Cerebellar nuclear complex (tissue), 1 donor: ENCODE measurements at places on chromosomes 13 and 19.
A peak's percentile ranks its signal among the peaks of the same experiment; 100 is the strongest.

DNA sequence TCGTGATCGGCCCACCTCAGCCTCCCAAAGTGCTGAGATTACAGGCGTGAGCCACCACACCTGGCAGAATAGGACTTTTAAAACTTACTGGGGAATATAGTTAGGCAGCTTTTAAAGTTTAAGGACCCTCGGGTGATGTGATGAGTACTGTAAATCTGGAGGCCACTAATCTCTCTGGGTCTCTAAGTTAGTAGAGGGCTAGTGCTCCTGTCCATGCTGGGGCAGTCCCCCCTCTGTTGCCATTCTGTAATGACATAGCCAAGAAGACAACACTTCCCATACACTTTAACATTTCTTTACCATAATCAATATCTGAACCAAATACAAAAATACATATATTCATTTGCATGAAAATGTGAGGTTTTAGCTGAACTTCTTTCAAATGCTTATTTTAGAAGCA, 65.7 kb downstream of the IPO5 start:
- no peak for DNase-seq

- DNase-seq = no peak
These were observed 587 bp upstream of the ZNF383 start for GRCh38 chr19:37217480-37217774.

- no peak for DNase-seq
These were observed 3.2 kb downstream of the AXL start for GRCh38 chr19:41222240-41222639.

DNA sequence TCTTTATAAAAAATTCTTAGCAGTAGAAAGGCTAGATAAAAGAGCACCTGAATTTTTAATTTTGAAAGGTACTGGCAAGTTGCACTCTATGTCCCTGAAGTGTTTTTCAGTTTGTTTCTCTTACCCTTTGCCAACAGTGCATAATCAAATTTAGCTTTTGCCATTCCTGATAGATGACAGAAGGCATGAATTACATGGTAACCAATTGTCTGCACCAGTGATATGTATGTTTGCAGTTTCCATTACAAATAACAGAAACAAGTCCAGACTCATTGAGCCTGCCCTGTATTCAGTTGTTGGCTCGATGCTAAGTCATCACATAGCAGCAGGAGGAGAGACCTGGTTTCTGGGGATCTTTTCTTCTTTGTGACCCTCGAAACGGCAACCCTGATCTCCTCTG, 309.8 kb downstream of the DNAJC15 start:
- no peak for DNase-seq

DNA sequence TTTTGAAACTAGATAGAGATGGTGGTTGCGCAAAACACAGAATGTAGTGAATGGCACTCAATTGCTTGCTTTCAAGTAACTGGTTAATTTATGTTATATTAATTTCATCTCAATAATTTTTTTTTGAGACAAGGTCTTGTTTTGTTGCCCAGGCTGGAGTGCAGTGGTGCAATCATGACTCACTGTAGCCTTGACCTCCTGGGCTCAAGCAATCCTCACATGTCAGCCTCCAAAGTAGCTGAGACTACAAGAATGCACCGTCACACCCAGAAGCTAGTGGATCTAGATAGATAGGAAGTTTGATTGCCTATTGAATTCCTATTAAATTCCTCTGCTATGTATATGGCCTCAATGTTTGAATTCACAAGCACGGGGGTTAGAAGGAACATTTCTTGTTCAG, 26.4 kb upstream of the ADGRE2 start:
- no peak for DNase-seq

- no peak for DNase-seq
These were observed 5.4 kb downstream of the LMTK3 start for GRCh38 chr19:48506138-48506733.

GRCh38 chr13:34070006-34070405, 252.1 kb downstream of the RFC3 start:
- no peak for DNase-seq

DNA sequence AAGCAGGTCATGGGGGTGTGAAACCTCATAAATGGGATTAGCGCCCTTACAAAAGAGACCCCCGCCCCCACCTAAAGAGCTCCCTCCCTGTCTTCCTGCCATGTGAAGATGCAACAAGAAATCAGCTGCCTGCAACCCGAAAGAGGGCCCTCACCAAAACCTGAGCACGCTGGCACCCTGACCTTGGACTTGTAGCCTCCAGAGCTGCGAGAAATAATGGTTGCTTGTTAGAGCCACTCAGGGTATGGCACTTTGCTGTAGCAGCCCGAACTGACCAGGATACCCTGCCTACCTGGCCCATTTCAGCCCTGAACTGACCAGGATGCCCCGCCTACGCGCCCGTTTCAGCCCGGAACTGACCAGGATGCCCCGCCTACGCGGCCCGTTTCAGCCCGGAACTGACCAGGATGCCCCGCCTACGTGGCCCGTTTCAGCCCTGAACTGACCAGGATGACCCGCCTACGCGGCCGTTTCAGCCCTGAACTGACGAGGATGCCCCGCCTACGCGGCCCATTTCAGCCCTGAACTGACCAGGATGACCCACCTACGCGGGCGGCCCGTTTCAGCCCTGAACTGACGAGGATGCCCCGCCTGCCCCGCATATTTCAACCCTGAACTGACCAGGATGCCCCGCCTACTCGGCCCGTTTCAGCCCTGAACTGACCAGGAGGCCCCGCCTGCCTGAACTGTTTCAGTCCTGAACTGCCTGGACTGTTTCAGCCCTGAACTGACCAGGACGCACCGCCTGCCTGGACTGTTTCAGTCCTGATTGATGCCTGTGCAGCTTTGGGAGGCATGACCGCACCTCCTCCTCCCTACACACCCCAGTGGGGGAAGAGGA, 120.0 kb downstream of the UQCRFS1 start:
- DNase-seq = no peak

DNA sequence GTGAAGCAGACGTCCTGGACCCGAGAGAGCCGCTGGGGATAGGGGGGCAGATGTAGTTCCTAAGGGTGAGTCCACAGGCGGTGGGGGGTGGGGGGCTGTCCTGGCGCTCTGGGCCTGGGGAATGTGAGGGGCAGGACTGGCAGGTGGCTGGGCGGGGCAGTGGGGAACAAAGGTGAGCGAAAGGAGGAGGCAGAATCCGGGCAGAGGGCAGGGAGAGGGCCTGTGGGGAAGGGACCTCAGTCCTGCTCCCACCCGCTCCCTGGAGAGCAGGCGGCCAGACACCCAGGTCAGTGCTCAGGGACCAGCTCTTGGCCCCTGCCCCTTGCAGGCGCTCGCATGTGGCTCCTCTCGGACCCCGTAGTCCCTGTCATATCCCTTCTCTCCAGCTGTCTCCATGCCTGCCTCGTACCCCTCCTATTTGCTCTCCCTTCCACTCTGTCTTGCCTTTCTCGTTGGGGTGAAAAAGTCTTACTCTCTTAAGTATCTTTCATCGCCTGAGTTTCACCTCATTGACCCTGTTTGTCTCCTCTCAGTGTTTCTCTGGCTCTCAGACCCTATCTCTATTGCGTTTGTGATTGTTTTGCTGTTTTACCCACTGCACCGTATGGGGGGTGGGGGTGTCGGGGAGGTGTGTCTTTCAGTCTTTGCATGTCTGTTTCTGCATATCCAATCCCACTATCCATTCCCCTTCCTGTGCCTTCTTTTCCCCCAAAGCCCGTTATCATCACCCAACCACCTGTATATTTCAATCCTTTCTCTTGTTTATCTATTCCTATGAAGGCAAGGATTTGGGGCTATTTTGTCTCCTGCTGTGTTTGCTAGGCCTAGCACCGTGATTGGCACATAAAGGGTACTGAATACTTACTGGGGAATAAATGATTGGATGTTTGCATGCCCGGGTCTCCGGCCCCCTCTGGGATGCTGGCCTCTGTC, 5.8 kb downstream of the SPHK2 start:
- DNase-seq = no peak

DNA sequence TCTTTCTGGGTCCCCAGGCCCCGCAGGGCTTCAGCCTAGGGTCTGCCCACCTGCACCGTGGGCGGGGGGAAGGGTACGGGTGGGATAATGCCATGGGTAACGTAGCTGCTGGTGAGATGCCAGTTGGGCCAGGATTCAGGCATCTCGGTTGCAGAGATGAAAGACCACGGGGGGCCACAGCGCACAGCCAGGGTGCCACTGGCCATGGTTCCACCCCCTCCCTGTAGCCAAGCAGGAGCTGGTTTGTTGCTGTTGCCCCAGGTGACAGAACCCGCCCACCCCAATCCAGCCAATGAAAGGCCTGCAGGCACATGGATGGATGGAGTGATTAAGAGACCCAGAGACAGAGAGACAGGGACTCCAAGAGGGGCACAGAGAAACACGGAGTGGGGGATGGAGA, 1.0 kb upstream of the CGB7 start:
- DNase-seq = no peak

GRCh38 chr19:2538096-2538757, 62.3 kb downstream of the GADD45B start:
- DNase-seq = no peak

- no peak for DNase-seq
These were observed 4.4 kb downstream of the TNFRSF19 start for GRCh38 chr13:23574421-23575145.

- DNase-seq = no peak
These were observed 10.8 kb downstream of the C19orf44 start for GRCh38 chr19:16506961-16507360.

- DNase-seq = no peak
These were observed 22.8 kb downstream of the HAUS8 start for GRCh38 chr19:17052439-17052838.

GRCh38 chr19:55632463-55632834, 8.1 kb upstream of the ZNF784 start:
- peak; percentile 75 for DNase-seq

GRCh38 chr13:74730556-74731331, 596.5 kb upstream of the KLF12 start:
- no peak for DNase-seq

- no peak for DNase-seq
These were observed 185.7 kb downstream of the KATNAL1 start for GRCh38 chr13:30121666-30122065.

- DNase-seq = no peak
These were observed 13.2 kb downstream of the LCP1 start for GRCh38 chr13:46168783-46169182.

DNA sequence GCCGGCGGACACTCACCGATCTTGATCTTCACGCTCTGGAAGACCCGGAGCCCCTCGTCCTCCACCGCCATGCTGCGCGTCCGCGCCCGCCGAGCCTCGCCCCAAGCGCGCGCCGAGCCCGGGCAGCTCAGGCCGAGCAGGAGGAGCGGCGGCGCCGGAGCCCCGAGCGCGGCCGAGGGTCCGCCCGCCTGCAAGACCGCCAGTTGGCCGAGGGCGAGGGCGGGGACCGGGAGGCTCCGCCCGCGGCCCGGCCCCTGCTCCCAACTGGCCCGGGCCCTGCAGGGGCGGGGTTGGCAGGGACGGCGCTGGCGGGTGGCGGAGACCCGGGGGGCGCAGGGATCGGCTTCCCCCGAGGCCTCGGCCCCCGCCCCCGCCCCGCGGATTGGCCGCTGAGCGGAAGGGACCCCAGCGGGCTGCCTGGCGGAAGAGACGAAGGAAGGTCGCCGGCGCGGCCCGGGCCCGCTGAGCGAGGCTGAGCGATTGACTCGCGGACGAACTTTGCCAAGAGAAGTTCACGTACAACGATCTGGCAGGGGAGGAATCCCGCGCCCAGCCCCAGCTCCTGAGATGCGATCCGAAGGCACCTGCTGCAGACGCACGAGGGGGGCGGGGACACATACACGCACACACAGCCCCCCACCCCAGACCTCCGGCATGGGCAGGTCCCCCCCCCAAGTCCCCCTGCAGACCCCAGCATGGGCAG, at the start of gene RASA3:
Gene RASA3 (minus strand): TSS at position 205 of the 703 bp plus-strand sequence. CDS start 134 bp downstream, at position 71.
- no peak for DNase-seq

- DNase-seq = peak; percentile 41
These were observed 8.6 kb downstream of the KDM4B start for GRCh38 chr19:4977299-4978174.

GRCh38 chr13:41006978-41007743, 12.0 kb downstream of the ELF1 start:
- DNase-seq = no peak

GRCh38 chr13:21738630-21739029, 67.8 kb downstream of the FGF9 start:
- DNase-seq = no peak

DNA sequence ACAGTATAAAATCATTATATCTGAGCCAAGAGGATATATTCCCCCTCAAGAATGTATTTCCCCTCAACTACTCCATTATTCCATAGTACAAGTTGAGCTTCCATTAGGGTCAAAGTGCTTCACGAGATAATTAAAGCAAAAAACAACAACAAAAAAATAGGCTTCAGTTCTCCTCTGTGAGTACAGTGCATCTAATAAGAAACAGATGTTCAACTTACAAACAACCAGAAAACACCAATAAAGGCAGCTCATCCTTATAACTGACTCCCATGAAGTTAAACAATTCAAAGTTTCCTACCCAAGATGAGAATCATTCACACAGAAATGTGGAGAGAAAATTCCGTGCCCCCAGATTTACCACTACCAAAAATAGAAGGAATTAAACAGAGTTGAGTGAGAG, 854.4 kb downstream of the PCDH9 start:
- no peak for DNase-seq

- no peak for DNase-seq
These were observed 13.3 kb upstream of the CACNG6 start for GRCh38 chr19:53977991-53978731.

GRCh38 chr19:400976-401865, 7.7 kb downstream of the C2CD4C start:
- DNase-seq = no peak

DNA sequence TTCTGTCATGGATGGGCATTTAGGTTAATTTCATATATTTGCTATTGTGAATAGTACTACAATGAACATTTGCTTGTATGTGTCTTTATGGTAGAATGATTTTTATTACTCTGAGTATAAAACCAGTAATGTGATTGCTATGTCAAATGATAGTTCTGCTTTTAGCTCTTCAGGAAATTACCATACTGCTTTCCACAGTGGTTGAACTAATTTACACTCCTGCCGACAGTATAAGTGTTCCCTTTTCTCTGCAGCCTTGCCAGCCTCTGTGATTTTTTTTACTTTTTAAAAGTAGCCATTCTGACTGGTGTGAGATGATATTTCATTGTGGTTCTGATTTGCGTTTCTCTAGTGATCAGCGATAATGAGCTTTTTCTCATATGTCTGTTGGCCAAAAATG, 6.5 kb downstream of the SIGLEC7 start:
- DNase-seq = no peak

DNA sequence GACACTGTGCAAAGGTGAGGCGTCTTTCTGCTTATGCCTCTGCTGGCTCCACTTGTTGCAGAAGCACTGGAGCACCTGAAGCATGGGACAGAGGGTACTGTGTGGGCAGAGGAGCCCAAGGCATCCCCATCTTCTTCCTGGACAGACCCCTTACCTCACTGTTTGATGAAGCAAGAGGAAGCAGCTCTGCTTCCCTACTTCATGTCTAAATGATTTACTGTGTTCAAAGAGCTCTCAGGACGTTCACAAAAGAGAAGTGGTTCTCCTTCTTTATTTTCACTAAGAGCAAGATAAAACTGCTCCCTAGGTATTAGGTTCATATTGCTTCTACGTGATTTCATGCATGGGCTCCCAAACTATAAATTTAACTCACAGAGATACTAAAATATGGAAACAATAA, 1635.4 kb upstream of the SLC10A2 start:
- DNase-seq = no peak

GRCh38 chr13:112721198-112722104, 31.6 kb downstream of the ATP11A start:
- no peak for DNase-seq

- DNase-seq = no peak
These were observed 1211.6 kb upstream of the PCDH20 start for GRCh38 chr13:62627226-62627625.
